ENCODE measurements at places on chromosomes 6 and 20. TPM values are rescaled to one million over a fixed set of nuclear protein-coding genes. Genes with fewer than 3 reads are reported as not detected.
A peak's percentile ranks its signal among the peaks of the same experiment; 100 is the strongest.

DNA sequence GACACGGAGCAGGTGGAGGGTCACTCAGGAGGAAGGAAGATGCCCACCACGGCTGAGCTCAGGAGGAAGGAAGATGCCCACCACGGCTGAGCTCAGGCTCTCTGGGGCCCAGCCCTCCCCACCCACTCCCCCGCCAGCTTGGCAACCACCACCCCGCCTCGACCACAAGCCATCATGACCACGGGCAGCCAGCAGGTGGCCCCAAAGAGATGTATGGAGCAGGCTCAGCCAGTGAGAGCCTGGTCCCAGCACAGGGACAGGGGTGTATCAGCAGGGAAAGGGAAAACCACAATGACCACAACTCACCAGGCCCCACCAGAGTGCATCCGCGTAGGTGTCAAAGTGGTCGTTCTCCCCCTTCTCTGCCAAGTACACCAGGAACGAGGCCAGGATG is 30.4 kb downstream of the KCNQ2 start:
- DNase-seq, result peak; percentile 75

The BCAS4 gene
- 3.3 TPM for total RNA-seq

DNA sequence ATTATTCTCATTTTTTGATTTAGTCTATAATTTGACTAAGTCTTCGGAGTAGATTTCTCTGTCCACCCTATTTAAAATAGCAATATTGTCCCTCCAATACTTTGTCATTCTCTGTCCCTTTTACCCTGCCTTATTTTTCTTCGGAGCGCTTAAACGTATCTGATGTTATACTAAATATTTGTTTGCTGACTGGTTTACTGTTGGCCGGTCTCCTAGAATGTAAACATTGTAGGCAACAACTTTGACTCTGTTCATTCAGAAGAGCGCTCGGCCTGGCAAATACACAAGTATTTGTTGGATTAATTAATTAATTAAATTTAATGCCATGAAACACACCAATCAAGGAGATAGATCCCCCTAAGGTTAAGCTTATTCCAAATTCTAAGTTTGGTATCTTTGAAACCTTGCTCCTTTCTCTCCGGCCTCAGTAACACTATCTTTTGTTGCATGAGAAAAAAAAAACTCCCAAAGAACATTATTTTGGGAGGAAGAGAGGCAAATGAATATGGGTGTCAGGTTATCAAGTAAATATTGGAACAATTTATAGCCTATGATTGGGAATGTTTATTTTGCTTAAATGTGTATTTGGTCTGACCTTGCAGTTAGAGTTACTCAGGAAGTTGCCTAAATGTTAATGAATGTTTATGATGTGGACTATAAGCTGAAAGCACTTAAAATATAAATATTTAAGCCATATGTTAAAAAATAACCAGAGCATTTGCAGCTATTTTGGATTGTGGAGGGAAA is 231.1 kb downstream of the SOX4 start:
- no peak for DNase-seq

DNA sequence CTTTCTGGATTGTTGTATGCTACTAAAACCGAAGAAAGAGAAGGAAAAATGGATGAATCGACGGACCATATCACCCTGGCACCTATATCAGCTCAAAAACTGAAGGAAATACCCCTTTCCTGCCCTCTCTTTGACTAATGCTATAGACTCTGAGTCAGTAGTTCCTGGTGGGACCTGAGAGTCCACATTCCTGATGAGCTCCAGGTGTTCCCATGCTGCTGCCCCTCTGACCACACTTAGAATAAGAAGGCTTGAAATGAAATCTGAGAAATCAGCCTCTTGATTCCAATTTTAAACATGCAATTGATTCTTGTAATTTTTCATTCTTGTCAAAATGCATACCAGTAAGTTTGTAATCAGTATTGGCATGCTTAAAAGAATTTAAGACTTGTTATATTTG is 75.2 kb downstream of the PRL start:
- no peak for DNase-seq

DNA sequence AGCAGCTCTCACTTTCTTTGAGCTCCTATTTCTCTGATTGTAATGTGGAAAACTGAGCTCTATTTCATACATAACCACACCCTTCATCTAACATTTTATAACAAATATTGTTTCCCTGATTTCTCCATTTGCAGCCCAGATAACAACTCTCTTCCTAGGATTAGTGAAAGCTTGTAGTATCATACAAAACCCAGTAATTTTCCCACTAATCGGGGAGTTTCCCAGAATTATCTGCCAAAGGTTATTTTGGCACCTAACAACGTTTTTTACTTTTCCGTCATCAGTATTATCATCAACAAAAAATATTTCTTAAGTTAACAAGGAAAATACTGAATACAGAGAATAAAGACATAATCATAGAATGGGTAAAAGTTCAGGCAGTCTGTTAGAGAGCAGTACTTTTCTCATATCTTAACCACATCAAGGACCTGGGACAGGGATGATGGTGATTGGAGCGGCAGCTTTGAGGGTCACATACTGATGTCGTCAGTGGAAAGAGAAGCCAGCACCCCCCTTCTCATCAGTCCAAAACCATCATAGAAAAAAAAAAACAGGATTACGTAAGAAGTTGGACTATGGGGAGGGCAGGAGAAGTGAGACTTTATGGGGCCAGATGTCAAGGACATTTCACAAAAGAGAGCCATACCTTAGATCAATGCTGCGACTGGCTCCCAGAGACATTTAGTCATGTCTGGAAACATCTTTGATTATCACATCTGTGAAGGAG is 166.1 kb upstream of the TNFAIP3 start:
- peak; percentile 50 for DNase-seq
